ENCODE measurements at places on chromosomes 5 and 9. TPM values are rescaled to one million over a fixed set of nuclear protein-coding genes. Genes with fewer than 3 reads are reported as not detected.

- no peaks in the 10 kb centered on the region for H3K27me3 ChIP-seq
- no peaks in the 10 kb centered on the region for H3K4me1 ChIP-seq
- DNase-seq, result no peak
- H3K4me3 ChIP-seq, result no peak overlapping the region
Observed at GRCh38 chr9:114462791-114463190, 42.5 kb downstream of the WHRN start.

- DNase-seq, result no peak
- H3K4me3 ChIP-seq, result no peak overlapping the region
- no peaks in the 10 kb centered on the region for H3K36me3 ChIP-seq
Observed at GRCh38 chr9:134167530-134167931, 3.2 kb upstream of the RNU6ATAC start.

DNA sequence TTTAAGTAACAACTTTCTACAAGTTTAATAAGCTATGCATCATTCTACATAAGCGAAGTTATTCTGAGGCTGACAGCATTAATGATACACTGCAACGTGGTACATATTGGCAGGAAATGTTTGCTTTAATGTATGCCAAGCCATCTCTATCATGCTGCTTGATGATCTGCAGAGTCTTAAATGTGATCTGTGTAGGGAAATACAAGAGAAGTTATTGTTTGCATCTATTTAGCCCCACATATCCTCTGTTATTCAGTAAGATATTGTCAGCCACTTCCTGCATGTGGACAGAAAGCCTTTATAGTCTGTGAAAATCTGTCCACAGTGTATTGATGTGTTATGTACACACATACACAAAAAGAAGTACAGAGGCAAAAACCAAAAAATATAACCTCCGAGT lies 193.1 kb upstream of the FREM1 start:
- no peaks in the 10 kb centered on the region for H3K27me3 ChIP-seq
- H3K4me1 ChIP-seq, result no peaks in the 10 kb centered on the region
- no peak for DNase-seq
- H3K36me3 ChIP-seq, result no peaks in the 10 kb centered on the region

DNA sequence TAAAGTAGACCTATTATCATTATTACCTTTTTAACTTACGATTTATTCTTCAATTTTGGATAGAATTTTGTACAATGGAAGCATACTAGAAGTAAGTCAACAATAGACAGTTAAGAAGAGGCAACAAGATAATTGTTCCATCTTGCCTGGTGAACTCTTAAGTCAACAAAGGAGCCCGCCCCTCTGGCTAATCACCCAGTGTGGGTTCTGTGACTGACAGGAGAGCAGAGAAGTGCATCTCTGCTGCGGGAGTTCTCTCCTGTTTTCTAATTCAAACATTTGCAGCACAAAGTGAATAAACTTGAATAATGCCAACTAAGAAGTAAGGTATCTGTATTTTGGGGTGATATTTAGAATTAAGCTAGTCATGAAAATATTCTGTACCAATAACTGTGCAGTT lies 6.7 kb upstream of the ISL1 start:
- no peak for DNase-seq
- H3K36me3 ChIP-seq, result no peaks in the 10 kb centered on the region
- H3K27me3 ChIP-seq, result peaks cover 68% of the 10 kb centered on the region
- H3K4me3 ChIP-seq, result no peak overlapping the region
- no peaks in the 10 kb centered on the region for H3K4me1 ChIP-seq

GRCh38 chr9:129875687-129876395 lies 40.6 kb downstream of the USP20 start:
- H3K27ac ChIP-seq, result no peak overlapping the region
- no peaks in the 10 kb centered on the region for H3K4me1 ChIP-seq
- peaks cover 26% of the 10 kb centered on the region for H3K36me3 ChIP-seq
- H3K27me3 ChIP-seq, result no peaks in the 10 kb centered on the region
- no peak for DNase-seq
- no peak overlapping the region for H3K4me3 ChIP-seq

GRCh38 chr5:173825215-173825865 lies 62.8 kb upstream of the CPEB4 start:
- H3K27ac ChIP-seq, result no peak overlapping the region
- H3K4me3 ChIP-seq, result no peak overlapping the region
- H3K36me3 ChIP-seq, result no peaks in the 10 kb centered on the region
- no peaks in the 10 kb centered on the region for H3K4me1 ChIP-seq

GRCh38 chr5:104635227-104635626 lies 1072.6 kb upstream of the NUDT12 start:
- DNase-seq, result no peak
- H3K36me3 ChIP-seq, result no peaks in the 10 kb centered on the region
- no peak overlapping the region for H3K4me3 ChIP-seq
- no peak overlapping the region for H3K27ac ChIP-seq

DNA sequence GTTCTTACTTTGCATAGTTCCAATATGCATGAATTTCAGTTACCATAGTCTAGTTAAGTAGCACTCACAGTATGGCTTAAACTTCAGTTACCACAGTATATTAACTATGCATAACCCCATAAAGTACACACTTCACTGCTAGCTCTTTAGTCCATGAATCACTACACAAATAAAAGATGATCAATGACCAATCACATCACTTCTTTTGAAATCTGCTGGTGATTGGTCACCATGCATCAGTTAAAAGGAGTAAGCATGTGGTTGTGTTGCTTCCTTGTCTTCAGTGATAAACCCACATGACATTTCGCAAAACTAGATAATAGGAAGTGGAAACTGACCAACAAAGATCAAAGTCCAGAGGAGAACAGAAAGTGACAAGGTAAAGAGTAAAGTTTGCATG lies 79.0 kb downstream of the TAF11L14 start:
- no peak overlapping the region for H3K27ac ChIP-seq
- H3K4me3 ChIP-seq, result no peak overlapping the region
- DNase-seq, result no peak
- H3K27me3 ChIP-seq, result no peaks in the 10 kb centered on the region
- H3K4me1 ChIP-seq, result no peaks in the 10 kb centered on the region

GRCh38 chr9:135167356-135167755 lies 79.9 kb downstream of the OLFM1 start:
- H3K27me3 ChIP-seq, result peaks cover 33% of the 10 kb centered on the region
- no peak overlapping the region for H3K27ac ChIP-seq
- H3K36me3 ChIP-seq, result no peaks in the 10 kb centered on the region
- no peaks in the 10 kb centered on the region for H3K4me1 ChIP-seq
- H3K4me3 ChIP-seq, result no peak overlapping the region

DNA sequence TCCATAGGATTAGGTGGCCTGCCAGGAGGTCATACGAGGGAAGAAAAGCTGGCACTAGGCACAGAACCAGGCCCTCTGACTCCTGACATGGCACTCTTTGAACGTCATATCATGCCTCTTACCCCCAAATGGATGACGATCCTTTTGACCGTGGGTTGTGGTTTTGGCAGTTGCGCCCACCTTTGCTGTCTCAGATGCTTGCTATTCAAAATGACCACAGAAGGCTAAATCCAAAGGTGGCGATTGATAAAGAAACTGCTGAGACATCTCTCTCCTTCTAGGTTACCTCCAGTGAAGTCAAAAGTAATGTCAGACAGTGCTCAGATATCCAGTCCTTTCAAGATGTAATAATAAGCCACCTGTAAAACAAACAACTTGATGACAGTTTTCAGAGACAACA lies 385.0 kb downstream of the EFNA5 start:
- no peak overlapping the region for H3K4me3 ChIP-seq
- no peaks in the 10 kb centered on the region for H3K27me3 ChIP-seq
- peaks cover 3% of the 10 kb centered on the region for H3K4me1 ChIP-seq
- DNase-seq, result no peak

DNA sequence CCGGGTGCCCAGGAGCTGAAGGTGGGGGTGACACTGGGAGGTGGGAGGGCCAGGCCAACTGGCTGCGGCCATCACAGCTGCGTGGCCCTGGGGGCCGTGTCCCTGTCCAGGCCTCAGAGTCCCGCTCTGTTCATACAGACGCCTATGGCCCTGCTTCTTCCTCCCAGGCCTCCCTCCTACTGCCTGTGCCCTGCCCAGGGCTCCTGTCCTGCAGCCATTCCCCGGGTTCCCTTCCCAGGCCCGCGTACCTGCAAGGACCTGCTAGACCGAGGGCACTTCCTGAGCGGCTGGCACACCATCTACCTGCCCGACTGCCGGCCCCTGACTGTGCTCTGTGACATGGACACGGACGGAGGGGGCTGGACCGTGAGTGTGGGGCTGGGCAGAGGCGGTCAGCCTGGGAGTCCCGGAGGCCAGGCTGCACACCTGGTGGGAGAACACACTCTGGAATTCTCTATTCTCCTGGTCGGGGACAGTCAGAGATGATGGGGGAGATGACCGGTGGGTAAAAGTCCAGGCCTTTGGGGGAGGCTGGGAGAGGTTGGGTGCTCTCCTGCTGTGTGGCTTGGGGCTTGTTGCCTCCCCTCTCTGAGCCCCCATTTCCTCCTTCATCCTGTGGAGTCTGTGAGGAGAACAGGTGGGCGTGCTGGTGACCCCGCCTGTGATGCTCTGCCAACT lies 4.5 kb downstream of the FCN2 start:
- no peaks in the 10 kb centered on the region for H3K4me1 ChIP-seq
- H3K27me3 ChIP-seq, result peaks cover 9% of the 10 kb centered on the region
- no peak overlapping the region for H3K27ac ChIP-seq
- H3K36me3 ChIP-seq, result no peaks in the 10 kb centered on the region

- H3K27me3 ChIP-seq, result no peaks in the 10 kb centered on the region
- H3K36me3 ChIP-seq, result no peaks in the 10 kb centered on the region
- no peak for DNase-seq
Observed at GRCh38 chr9:123495731-123496130, 139.7 kb downstream of the CRB2 start.

DNA sequence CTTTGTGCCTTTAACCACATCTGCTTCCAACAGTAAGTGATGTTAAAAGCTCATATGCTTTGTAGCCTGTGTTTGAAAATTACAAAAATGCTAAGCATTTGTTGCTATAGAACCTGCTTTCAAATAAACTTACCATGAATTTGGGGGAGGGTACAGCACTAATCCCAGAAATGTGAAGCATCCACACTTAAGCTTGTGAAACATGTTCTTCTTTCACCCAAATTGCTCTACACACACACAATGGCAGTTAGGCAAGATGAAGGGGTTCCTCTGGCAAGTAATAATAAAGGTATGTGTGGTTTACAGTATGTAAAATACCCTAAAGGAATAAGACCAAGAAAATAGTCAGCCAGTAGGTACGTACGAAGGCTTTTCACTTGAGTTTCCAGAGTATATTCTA lies 165.6 kb downstream of the SMARCA2 start:
- H3K36me3 ChIP-seq, result peaks cover 43% of the 10 kb centered on the region
- H3K4me3 ChIP-seq, result no peak overlapping the region
- H3K27me3 ChIP-seq, result no peaks in the 10 kb centered on the region
- no peak for DNase-seq
- H3K27ac ChIP-seq, result no peak overlapping the region

DNA sequence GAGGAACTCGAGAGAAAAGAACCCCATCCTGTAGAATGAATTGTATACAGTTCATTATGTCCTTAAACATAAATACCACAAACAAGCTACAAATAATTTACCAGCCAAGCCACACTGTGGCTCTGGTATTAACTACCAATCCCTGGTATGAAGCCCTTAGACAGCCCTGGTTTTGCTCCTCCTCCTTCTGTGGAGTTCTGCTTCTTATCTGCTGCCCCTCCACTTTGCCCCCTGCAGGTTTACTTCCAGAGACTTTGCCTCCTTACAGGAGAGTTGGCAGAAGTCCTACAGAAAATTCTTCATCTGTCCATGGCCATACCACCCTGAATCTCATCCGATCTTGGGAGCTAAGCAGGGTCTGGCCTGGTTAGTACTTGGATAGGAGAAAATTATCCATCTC lies 219.8 kb downstream of the ACTL7B start:
- no peak for DNase-seq
- no peak overlapping the region for H3K4me3 ChIP-seq
- no peaks in the 10 kb centered on the region for H3K27me3 ChIP-seq
- no peaks in the 10 kb centered on the region for H3K4me1 ChIP-seq
- H3K27ac ChIP-seq, result no peak overlapping the region

DNA sequence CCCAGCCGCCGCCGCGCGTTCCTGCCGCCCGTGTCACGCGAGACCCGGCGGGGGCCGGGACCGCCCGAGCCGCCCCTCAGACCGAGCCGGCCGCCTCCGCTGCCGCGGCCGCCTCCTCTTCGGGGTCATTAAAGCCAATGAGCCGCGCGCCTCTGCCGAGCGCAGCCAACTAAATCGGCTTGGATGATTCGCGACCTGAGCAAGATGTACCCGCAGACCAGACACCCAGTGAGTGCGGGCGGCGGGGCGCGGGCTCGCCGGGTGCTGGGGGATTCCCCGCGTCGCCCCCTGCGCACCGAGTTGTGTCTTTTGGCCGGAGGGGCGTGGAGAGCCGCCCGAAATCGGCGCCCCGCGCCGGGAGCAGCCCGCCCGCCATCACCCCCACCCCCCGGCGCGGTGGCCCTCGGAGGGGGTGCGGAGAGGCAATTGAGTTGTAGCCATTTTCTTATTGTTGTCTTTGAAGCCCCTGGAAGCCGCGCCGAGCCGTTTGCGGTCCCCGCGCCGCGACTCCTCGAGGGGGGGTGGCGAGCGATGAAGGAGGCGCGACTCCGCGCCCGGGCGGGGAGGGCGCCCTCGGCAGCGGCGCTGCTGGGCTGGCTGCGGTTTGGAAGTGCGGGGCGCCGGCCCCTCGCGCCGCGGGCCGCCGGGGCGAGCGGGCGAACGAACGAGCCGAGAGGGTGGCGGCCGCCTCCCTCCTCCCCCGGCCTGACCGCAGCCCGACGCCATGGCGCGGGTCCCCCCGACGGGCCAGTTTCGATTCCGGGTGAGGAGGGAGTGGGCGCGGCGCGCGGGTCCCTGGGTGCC lies 1.0 kb downstream of the TLE4 start:
- no peaks in the 10 kb centered on the region for H3K4me1 ChIP-seq
- no peaks in the 10 kb centered on the region for H3K27me3 ChIP-seq
- peak overlapping the region; percentile 94 for H3K27ac ChIP-seq
- DNase-seq, result no peak

- H3K4me1 ChIP-seq, result peaks cover 3% of the 10 kb centered on the region
- H3K36me3 ChIP-seq, result no peaks in the 10 kb centered on the region
- no peak overlapping the region for H3K27ac ChIP-seq
- no peak overlapping the region for H3K4me3 ChIP-seq
Observed at GRCh38 chr5:77423022-77423750, 68.9 kb downstream of the WDR41 start.

DNA sequence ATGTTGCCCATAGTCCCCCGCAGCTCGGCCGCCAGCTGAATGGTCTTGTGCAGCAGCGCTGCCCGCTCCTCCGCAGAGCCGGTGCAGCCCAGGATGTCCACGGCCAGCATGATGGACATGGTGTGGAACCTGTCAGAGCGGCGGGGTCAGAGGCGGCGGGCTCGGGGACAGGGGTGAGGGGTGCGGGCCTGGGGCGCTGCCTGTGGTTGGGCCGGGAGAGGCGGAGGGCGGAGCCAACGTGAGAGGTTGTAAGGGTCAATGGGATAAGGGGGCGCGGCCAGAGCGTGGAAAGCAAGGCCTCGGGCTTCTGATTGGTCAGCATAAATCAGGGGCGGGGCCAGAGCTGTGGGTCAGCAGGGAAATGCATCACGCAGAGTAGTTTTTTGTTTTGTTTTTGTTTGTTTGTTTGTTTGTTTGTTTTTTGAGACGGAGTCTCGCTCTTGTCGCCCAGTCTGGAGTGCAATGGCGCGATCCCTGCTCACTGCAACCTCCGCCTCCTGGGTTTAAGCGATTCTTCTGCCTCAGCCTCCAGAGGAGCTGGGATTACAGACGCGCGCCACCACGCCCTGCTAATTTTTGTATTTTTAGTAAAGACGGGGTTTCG lies 6.8 kb upstream of the TOR2A start:
- no peak overlapping the region for H3K27ac ChIP-seq
- DNase-seq, result no peak
- no peaks in the 10 kb centered on the region for H3K27me3 ChIP-seq
- peaks cover 9% of the 10 kb centered on the region for H3K4me1 ChIP-seq
- no peaks in the 10 kb centered on the region for H3K36me3 ChIP-seq

The DCTN4 gene
- 70.4 TPM for total RNA-seq

The WWC1 gene
- 1.1 TPM for total RNA-seq

The CCDC107 gene
- 41.6 TPM for total RNA-seq

The C1QTNF3 gene
- 9.4 TPM for total RNA-seq

The CARTPT gene
- total RNA-seq, result not detected

The MYORG gene
- 6.9 TPM for total RNA-seq

The IL3 gene
- total RNA-seq, result not detected

The INSL6 gene
- not detected for total RNA-seq
